ENCODE measurements at places on chromosomes 4 and X.

DNA sequence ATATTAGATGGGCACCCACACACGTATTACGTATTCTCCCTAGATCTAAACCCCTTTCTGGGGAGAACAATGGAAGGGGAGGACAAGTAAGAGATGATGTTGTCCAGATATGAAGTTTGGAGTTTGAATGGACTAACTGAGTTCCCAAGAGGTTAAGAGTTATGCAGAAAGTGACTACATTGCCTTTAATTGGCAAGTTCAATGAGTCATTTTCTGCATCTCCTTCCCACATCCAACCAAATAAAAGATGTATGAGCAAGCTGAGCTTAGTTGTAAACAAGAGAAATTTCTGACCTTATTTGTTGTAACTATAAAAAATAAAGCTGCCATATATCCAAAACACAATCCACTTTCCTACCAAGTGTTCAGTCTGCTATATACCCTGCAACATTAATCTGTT lies 50.5 kb downstream of the TIGD2 start:
- DNase-seq, result no peak

DNA sequence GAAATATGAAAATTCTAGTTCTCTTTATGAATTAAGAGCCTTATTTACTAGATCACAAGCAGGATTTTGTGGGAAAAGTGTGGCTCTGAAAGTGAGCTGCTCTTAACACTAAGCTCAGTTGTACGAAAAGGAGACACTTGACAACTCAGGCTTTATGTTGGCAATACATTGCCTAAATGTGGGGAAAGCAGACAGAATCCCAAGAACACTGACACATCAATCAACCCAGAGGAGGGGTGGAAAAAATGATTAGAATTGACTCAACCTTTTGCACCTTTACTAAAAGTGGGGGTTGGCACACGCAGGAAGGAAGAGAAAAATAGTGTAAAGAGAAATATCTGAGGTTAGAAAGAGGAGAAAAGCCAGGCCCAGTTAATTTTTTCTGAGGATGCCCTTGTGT lies 61.6 kb downstream of the CHST7 start:
- no peak for DNase-seq

DNA sequence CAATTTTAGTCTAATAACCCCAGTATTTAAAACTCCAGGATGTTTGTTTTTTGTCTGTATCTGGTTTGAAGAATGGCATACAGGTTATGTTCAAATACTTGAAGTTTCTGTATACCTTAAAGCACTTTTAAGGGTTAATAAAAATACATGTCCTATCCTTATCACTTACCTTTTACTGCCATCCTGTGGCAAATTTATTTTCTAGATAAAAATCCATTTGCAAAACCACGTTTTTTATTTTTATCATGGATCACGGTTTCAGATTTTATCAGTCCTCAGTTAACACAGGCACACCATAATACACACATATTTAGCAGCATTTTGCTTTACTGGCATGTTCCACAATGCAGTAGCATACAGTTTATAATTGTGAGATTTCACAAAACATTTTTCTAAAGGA lies 113.3 kb upstream of the H2AZ1 start:
- no peak for DNase-seq

- peak; percentile 17 for DNase-seq
Observed at GRCh38 chr4:87219632-87220093, 755 bp downstream of the KLHL8 start.

DNA sequence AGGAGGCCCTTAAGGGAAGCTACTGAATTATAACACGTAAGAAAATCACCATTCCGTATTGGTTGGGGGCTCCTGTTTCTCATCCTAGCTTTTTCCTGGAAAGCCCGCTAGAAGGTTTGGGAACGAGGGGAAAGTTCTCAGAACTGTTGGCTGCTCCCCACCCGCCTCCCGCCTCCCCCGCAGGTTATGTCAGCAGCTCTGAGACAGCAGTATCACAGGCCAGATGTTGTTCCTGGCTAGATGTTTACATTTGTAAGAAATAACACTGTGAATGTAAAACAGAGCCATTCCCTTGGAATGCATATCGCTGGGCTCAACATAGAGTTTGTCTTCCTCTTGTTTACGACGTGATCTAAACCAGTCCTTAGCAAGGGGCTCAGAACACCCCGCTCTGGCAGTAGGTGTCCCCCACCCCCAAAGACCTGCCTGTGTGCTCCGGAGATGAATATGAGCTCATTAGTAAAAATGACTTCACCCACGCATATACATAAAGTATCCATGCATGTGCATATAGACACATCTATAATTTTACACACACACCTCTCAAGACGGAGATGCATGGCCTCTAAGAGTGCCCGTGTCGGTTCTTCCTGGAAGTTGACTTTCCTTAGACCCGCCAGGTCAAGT lies 6.9 kb upstream of the MSANTD1 start:
- no peak for DNase-seq

DNA sequence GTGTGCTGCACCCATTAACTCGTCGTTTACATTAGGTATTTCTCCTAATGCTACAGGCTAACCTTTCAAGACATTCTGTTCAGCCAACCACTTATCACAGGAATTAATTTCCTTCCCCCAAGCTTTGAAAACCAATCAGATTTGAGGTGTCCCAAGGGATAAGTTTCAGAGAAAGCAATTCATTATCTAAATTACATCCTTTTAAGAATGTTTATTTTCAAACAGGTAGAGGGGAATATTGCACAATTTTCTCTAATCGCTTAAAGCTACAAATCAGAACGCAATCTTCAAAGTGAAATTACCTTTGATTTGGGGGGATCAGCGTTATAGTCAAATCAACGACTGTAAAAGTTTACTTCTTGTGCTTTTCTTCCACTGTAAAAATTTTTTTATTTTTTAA lies 1.6 kb downstream of the CLOCK start:
- no peak for DNase-seq

- no peak for DNase-seq
Observed at GRCh38 chr4:110837896-110838450, 215.1 kb upstream of the PITX2 start.

- no peak for DNase-seq
Observed at GRCh38 chrX:129721414-129721813, 17.4 kb upstream of the XPNPEP2 start.

GRCh38 chrX:13638826-13639225 lies 14.1 kb upstream of the TCEANC start:
- DNase-seq, result no peak

DNA sequence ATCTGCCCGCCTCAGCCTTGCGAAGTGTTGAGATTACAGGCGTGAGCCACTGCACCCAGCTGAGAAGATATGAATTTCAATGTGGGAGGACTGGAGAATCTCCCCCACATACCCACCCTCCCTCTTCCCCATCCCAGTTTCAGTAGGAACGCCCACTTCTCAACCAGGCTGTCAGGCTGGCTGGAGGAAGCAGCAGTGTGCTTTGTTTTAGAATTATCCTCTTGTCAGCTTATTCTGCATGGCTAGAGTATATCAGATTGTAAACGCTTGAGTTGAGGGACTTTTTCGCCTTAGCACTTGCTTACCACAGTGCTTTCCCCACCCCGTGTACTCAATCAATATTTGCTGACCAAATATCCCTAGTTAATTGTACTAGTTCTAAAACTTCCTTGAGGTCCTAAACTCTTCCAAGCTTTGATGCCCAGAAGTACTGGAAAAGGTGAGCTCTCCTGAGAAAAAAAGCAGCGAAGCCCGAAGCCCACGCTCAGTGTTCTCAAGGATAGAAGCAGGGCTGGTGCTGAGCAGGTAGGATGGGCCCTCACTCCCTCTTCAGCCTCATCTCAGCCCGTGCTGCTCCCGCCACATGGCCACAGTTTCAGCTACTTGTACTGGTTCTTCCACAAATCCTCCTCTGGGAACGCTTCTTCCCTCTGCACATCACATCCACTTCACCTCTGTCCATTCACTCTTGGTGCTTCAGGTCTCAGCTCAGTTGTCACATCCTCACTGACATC lies 7.3 kb upstream of the ARHGAP10 start:
- no peak for DNase-seq

GRCh38 chr4:179130122-179130714 lies 1688.0 kb upstream of the AGA start:
- no peak for DNase-seq

GRCh38 chr4:147340591-147341120 lies 140.2 kb upstream of the EDNRA start:
- no peak for DNase-seq

DNA sequence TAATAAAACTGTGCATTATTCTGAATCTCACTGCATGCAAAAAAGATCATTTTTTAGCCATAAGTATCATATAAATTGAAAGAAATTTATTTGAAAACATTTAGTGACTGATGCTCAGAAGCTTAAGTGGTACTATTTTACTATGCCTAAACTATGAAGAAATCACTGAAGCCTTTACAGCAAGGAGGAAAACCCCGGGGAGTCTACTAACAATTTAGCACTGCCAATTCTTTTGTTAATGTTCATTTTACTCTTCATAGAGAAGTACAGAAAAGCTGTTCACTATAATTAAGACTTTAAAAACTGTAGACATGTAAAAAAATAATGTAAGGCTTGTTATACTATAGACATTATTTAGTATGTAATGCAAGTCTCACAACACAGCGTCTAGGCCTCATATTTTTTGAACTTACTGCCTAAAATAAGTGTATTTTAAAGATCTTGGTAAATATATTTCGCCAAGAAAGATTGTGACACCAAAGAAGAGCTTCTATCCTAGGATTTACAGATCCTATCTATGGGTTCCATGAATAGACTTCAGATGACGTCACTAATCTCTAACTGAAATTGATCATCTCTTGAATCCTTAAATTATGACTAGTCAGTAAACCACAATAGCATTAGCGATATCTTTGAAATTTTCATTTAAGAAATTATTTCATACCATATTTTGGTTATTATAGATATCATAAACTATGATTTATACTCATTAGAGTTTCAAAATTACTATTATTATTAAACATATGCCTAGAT lies 602.5 kb downstream of the TMA16 start:
- no peak for DNase-seq

GRCh38 chr4:143178923-143179322 lies 5.8 kb upstream of the USP38 start:
- no peak for DNase-seq

DNA sequence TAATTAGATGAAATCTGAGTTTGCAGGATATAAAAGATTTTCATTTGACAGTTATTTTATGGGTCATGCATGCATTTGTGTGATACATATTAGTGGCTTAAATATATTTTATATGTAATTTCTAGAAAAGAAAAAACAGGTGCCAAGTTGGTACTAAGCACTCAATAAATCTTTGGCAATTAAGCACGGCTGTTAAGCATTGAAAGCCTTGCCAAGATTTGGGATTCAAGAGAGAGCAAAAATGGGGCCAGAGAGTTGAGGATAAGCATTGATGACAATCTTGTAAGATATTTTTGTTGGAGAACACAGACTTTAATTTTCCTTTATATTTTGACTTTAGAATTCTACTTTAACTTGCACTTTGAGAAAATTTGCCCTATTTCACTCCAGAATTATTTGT lies 249.8 kb upstream of the MAD2L1 start:
- no peak for DNase-seq

- peak; percentile 28 for DNase-seq
Observed at GRCh38 chr4:108113229-108113628, 55.5 kb downstream of the LEF1 start.

DNA sequence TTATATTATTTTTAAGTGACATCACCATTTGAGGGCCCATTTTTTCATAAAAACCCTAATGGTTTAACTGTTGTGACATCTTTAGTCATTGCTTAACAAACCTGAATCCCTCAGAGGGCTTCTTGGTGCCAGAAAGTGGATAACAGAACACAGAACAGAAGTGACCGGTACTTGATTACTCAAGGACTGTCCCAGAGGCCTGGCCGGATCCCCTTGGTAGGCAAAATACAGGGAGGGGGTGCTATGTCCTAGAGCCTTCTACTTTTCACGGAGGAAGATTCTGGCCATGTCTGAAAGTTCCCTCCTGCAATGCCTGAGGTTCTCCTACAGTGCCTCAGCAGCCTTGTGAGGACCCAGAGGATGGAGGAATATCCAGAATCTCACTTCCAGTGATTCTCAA lies 94.3 kb upstream of the DCLK2 start:
- DNase-seq, result no peak

- DNase-seq, result peak; percentile 53
Observed at GRCh38 chrX:103831803-103832544, at the start of gene RAB9B. Gene RAB9B, minus strand, starts transcription at chrX:103832257. Its CDS starts 6,473 bp downstream, at chrX:103825784.

DNA sequence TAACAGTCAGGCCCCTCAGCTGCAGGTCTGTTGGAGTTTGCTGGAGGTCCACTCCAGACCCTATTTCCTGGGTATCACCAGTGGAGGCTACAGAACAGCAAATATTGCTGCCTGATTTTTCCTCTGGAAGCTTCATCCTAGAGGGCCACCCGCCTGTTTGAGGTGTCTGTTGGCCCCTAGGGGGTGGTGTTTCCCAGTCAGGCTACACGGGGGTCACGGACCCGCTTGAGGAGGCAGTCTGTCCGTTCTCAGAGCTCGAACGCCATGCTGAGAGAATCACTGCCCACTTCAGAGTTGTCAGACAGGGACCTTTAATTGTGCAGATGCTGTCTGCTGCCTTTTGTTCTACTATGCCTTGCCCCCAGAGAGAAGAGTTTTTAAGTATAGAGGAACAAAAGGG lies 160.8 kb downstream of the DKK2 start:
- DNase-seq, result no peak

DNA sequence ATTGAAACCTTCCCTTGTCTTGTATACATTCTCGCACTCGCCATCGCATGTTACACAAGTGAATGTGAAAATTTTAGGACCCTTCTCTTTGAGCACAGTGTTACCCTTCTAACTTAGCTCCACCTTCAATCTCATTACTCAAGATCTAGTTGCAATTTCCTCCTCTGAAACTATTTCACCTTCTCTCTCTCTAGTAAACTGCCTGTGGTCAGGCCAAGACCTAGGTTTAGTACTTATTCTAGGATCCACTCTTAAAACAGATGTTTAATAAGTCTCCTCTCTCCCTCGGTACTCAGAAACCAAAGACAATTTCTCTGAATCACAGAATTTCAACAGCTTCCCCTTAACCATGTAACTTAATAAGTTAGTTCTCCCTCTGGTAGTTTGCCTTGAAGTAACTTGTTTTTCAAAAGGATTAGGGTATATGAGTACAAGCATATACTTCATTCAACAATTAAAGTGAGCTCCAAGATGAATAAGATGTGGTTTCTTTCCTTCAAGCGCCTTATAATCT lies 156.0 kb downstream of the SH3KBP1 start:
- DNase-seq, result no peak

- no peak for DNase-seq
Observed at GRCh38 chr4:86302830-86303229, 57.0 kb downstream of the MAPK10 start.

- no peak for DNase-seq
Observed at GRCh38 chrX:108235986-108236385, 144.4 kb downstream of the ATG4A start.

DNA sequence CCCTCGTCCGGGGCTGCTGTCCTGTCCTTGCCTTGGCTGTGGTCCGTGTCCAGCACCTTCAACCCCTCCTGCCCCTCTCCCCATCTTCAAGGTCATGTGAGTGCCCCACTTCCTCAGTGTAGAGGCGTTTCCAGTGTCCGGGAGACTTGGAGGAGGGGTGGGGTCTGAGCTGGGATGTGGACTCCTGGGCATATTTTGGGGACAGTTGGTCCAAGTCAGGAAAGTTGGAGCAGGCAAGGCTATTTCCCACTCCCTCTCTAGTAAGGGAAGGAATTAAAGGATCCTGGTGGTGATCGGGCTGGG lies 3.0 kb downstream of the PCGF3 start:
- DNase-seq, result no peak
